ENCODE measurements at places on chromosomes 7 and 10.

GRCh38 chr10:68047122-68047521, 28.0 kb downstream of the HERC4 start:
- no peak for DNase-seq

GRCh38 chr7:38105874-38106483, 72.1 kb upstream of the STARD3NL start:
- DNase-seq = no peak

DNA sequence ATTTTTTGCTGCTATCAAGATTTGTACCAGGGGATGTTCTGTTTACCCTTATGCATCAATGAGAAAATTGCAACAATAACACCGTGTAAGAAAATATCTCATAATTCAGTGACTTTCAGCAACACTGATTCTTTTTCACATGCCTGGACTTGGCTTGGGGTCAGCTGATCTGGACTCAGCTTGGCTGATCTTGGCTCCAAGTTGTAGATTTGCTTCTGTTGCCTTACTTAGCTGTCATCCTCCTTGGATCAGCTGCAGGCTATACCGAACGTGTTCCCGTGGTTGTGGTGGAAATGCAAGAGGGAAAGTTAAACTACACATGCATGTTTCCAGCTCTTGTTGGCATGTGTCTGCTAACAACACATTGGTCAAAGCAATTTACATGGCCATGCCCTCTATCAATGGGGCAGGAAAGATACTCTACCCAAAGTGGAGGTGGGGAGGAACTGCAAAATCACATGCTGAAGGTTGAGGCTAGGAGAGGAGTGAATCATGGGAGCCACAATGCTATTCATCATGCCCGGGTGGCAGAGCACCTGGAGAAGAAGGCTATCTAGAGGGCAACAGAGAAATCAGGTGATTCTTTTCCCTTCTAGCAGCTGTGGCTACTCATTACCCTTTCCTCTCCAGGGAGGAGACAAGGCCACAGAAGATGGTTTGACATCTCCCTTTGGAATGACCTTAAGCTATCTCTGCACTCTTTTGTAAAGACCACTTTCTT, 1276.3 kb upstream of the AUTS2 start:
- no peak for DNase-seq

- no peak for DNase-seq
These were observed 864.9 kb upstream of the ZWINT start for GRCh38 chr10:57225920-57226319.

- DNase-seq = peak; percentile 83
These were observed at the start of gene BAMBI for GRCh38 chr10:28676968-28677887. Gene BAMBI (plus strand): TSS chr10:28677521. CDS start chr10:28677898, 377 bp downstream.

DNA sequence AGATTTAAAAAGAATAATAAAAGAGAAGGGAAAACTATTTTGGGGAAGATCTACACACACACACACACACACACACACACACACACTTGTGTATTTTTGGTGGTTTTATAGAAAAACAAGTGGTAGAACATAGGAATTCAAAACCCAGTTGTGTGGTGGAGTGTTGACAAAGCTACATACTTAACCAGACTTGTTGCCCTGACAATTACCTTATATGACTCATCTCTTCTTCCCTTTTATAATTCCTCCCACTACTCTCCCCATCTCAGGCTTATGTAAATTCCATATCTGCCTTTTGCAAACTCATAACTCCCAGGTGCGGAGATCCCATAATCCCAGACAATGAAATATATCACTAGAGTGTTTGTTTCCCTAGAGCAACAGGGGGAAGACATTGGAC, 873.7 kb downstream of the NXPH1 start:
- no peak for DNase-seq

DNA sequence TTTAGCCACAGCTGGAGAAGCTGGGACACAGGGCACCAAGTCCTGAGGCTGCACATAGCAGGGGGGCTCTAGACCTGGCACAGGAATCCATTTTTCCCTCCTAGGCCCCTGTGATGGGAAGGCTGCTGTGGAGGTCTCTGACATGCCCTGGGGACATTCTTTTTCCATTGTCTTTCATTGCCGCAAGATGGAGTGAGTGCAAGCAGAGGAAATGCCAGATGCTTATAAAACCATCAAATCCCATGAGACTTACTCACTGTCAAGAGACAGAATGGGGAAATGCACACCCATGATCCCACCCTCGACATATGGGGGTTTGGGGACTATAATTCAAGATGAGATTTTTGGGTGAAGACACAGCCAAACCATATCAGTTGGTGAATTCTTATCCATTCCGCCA, 94.7 kb upstream of the FERD3L start:
- DNase-seq = no peak

- DNase-seq = no peak
These were observed 31.1 kb upstream of the RET start for GRCh38 chr10:43045631-43046287.

DNA sequence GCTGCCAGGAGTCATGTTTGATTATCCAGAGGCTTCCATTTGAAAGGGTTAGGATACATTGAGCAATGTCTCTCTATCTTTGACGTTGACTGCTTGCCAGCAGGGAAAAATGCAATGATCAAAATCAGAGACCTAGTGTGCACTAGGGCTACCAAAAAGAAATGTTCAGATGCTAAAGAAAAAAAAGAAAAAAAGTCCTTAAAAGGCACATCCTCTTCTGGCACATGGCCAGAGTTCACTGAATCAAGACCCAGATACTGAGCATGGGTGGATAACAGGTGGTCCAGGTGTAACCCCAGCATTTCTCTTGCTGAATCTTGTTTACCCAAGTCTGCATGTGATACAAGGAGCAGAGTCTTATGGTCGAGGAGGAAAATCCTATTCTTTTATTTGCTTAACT, 899.3 kb downstream of the SORCS3 start:
- DNase-seq = no peak

All from T-helper 9 cell (primary cell).